ENCODE measurements at places on chromosomes 2 and 18.

- no peak for DNase-seq
Measured at GRCh38 chr2:33607251-33607721, 8.2 kb upstream of the FAM98A start.

DNA sequence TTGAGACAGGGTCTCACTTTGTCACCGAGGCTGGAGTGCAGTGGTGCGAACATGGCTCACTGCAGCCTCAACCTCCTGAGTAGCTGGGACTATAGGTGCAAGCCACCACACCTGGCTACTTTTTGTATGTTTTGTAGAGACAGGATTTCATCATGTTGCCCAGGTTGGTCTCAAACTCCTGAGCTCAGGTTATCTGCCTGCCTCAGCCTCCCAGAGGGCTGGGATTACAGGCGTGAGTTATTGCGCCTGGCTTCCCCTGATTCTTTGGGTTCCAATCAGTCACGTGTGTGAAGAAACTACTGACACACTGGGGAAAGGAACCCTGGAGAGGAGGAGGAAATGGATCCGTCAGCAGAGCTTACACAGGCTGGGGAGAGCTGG lies 22.3 kb upstream of the RAB10 start:
- no peak for DNase-seq

DNA sequence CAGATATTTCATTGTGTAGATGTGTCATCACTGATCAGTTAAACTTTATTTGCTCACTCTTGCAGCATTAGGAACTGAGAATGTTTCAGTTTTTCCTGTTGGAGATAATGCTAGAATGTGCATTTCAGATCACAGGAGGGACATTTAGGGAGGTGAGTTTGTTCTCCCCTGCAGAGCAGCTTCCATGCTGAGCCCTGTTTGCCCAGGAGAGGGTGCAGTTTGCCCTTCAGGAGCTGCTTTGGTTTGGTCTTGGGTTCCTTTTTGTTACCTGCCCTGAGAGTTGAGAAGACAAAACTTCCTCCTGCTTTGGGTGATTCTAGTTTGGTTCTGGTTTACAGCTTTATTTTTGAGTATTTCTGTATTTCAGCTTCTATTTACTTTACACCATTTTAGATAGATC lies 49.9 kb downstream of the DGKD start:
- peak; percentile 72 for DNase-seq

- no peak for DNase-seq
Measured at GRCh38 chr2:241163601-241164118, 13.4 kb downstream of the PPP1R7 start.

- DNase-seq = peak; percentile 64
Measured at GRCh38 chr18:11849841-11850634, 1.2 kb upstream of the CHMP1B start.

GRCh38 chr2:196314780-196315179 lies 143.4 kb upstream of the STK17B start:
- DNase-seq = no peak

- no peak for DNase-seq
Measured at GRCh38 chr2:74179063-74179865, 585 bp upstream of the MOB1A start.

GRCh38 chr2:44937688-44938240 lies 3.7 kb upstream of the SIX3 start:
- DNase-seq = peak; percentile 45

- no peak for DNase-seq
Measured at GRCh38 chr2:188518381-188518780, 226.7 kb downstream of the GULP1 start.

DNA sequence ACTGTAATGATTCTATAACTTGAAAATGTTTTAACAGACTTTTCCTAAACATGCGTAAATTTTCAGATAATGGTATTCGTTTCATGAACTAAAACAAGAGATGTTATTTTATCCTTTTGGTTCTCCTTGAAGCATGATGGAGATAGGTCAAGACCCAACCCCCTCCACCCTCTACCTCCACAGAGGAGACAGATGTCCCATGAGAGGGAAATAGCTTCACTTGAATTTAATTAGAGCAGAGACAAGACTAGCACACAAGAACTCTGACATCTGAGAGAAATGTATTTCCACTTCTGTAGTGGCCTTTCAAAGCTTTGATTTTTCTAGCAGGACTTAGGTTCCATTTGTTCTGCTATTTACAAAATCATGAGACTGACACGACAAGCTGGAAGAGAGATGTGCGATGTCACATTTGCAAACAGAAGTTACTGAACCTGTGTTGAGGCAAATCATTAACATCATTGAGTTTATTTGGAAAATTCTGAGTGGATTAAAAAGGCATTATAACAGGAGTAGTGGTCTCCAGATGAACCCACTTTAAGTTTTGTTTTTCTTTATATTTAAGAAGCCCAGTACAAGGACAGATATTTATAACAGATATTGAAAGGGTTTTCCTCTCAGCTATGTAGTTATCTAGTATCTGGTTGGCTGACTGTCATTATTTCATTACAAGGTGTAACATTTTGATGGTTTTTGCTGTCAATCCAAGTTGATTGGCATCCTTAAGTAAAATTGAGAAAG lies 276.2 kb downstream of the ASXL3 start:
- DNase-seq = no peak

DNA sequence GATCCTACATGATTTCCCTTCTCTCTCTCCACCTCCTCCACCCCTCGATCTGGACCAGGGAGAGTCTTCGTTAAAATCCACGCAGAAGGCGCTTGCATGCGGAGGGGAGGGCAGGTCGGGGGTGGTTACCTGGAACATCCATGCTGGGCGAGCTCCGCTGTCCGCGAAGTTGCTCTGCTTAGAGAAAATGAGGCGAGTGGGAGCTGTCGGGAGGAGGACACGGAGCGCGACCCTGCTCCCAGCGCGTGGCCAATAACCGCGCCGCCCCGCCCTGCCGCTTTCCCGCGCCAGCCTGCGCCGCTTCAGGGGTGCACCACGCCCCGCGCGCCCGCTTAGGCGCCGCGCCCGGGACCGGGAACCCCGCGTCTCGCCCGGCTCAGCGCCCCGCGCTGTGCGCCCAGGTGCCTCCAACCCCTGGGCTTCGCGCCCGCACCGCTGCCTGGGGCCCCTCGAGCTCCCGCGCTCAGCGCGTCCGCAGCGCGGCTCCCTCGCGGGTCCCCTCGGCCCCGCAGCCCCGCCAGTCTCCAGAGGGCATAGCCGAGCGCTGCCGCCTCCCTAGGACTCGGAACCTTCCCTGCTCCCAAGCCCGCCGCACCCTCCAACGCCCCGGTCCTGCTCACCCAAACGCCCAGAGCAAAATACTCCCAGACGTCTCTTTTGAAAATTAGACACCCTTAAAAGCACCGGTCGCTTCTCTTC lies 636 bp downstream of the CBLN2 start:
- DNase-seq = no peak

DNA sequence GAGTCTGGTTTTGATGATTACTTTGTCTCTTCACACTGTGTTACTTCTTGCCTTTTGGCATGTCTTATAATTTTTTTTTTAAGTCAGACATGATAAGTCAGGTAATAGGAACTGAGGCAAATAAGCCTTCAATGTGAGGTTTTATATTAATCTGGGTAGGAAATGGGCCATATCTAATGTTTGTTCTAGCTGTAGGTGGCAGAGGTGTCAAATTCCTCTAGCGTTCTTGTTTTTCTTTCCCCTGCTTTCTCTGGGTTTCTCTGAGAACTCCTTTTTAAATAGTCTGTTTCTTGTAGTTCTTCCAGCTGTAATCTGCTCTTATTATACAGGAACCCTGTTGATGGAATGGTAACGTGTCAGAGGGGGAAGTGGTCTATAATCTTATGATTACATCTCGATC lies 5.7 kb downstream of the SP140 start:
- DNase-seq = no peak

DNA sequence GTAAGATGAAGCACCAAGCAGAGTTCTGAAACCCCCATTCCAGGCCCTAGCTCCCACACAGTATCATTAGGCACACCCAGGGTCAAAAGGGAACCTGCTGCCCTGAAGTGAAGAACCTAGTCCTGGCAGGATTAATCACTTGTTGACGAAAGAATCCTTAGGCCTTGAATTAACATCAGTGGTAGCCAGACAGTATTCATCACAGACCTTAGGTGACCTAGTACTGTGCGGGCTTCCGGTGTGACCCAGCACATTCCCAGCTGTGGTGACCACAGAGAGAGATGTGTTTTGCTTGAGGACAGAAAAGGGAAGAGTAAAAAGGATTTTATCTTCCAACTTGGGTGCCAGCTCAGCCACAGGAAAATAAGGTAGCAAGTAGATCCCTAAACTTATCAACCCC lies 1071.4 kb upstream of the FAM98A start:
- no peak for DNase-seq

- no peak for DNase-seq
Measured at GRCh38 chr18:79693561-79694205, 14.1 kb downstream of the CTDP1 start.

DNA sequence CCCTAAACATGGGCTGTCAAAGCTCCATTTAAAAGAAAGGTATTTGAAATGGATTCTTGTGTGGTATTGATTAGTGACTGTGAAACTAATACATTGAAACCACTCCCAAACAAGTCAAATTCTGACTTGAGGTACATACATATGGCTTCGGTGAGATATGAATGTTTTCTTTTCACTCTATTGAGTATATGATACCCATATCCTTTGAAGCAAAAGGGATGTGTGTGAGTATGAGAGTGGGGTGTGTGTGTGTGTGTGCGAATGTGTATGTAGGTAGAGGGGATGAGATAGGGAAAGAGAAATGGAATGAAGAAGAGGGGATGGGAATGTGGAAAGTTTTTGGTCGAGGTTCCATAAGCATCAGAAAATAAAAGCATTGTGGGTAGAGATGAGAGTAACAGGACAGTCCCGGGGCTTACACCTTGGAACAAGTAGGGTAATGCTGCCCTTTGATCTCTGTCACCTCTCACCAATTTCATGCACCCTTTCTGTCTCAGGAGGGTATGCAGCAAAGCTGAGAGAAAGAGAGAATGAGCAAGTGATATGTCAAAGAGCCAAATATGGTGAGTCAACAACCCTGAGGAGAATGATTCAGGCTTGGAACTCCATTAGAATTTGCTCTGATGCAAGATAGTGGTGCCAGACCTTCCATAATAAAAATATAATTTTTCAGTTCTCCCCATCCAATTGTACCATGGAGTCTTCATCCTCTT lies 64.0 kb upstream of the ZEB2 start:
- DNase-seq = no peak

- DNase-seq = no peak
Measured at GRCh38 chr2:24253303-24253919, 78.6 kb downstream of the FAM228A start.

GRCh38 chr18:63823516-63824219 lies 48.5 kb downstream of the SERPINB7 start:
- peak; percentile 32 for DNase-seq

DNA sequence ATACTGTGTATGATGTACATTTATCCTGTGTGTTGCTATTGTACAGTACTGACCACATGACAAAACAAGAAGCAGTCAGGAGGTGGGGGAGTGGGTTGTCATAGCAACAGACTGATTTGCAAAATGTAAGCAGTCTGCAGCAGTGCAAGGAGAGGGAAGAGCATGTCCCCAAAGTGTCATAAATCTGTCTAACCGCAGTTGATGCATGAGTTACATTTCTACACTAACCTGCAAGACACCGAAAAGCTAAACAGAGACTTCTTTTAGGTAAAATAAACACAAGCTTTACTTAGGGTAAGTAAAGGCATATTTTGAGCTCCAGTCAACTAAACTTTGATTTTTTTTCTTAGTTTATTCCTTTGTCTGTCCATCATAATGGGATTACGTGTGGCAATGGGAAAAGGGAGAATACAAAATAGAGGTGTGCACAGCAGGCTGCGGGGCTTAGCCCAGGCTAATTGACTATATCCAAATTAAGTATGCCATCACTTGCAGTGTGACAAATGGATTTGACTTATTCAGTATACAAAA lies 134.5 kb downstream of the MEIS1 start:
- DNase-seq = no peak

- no peak for DNase-seq
Measured at GRCh38 chr2:42881732-42882131, 89.3 kb upstream of the HAAO start.

DNA sequence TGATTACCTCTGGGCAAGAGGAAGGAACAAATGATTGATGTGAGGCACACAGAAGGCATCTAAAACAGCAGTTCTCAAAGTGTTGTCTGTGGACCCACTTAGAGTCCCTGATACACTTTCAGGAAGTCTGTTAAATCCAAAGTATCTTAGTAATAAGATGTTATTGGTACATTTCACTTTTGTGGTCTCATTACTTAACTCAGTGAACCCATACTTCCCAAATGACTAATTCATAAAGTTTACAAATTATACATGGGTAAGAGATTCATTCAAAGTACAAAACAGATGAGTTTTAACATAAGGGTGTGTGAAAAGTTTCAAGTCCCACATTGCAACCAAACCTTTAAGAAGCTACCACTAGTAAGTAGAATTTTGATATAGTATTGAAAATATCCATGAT lies 440.5 kb downstream of the NUP35 start:
- DNase-seq = no peak

- DNase-seq = no peak
Measured at GRCh38 chr18:12580630-12581342, 77.1 kb downstream of the SPIRE1 start.
